ENCODE measurements at places on chromosomes 1 and 21.
A peak's percentile ranks its signal among the peaks of the same experiment; 100 is the strongest.

- H3K4me1 ChIP-seq = peaks cover 21% of the 10 kb centered on the region
- H3K36me3 ChIP-seq = no peaks in the 10 kb centered on the region
- H3K27me3 ChIP-seq = no peaks in the 10 kb centered on the region
- H3K27ac ChIP-seq = no peak overlapping the region
Observed at GRCh38 chr1:193068013-193068412, 8.6 kb downstream of the RO60 start.

DNA sequence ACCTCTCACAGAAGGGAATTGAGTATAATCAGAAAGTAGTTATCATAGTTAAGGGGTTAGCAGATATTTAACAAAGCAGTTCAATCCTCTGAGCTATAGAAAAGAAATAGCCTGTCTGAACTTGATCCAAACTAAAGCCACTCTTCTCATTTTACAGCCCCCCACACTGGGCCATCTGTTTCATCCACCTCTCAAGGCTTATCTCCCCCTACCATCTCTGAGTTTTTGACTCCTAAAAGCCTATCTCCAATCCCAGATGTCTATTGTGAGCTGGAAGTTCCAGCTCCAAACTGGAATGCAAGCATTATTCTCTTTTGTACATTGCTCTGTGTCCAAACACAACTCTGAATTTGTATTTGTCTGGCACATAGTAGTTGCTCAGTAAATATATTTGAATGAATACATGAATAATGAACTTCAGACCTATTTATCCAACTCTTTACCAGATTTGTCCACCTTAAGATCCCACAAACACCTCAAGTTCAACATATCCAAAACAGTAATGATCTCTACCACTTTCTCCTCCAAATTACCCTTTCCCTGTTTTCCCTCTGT is 98.1 kb downstream of the PLPP3 start:
- H3K27ac ChIP-seq = no peak overlapping the region
- H3K4me1 ChIP-seq = no peaks in the 10 kb centered on the region

DNA sequence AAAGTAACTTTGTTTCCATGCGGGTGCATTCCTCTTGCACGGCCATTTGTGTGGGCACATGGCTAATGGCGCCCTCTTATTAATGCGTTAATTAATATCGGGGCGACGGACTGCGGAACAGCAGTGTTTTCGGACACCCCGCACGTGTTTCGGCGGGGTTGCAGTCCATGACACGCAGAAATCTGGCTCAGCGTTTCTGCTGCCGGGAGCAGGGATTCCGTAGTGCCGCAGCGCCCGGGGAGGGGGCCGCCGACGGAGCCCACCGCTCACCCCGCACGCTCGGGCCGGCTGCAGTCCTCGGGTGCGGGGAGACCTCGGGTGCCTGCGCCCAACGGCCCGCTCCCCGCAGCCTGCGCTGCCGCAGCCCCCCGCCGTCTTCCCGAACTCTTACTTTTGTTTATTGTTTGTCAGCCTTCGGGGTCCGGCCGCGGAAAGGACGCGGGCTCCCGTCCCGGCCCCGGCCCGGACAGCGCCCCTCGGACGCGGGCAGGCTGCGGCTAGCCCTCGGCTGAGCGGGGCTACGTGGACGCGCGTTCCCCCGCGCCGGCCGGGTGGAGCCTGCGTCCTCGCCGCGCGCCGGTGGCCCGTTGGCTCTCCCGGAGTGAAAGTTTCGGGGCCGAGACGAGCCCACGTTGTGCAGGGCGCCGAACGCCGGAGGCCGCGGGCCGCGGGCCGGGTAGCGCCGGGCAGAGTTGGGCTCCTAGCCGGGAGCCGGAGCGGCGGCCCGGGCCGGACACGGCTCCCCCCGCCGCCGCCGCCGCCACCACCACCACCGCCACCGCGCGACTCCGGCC is 849 bp downstream of the NFIA start:
- no peak for DNase-seq
- H3K4me3 ChIP-seq = peak overlapping the region; percentile 76
- peaks cover 59% of the 10 kb centered on the region for H3K4me1 ChIP-seq
- no peaks in the 10 kb centered on the region for H3K36me3 ChIP-seq

- peaks cover 4% of the 10 kb centered on the region for H3K27me3 ChIP-seq
- no peaks in the 10 kb centered on the region for H3K36me3 ChIP-seq
- H3K27ac ChIP-seq = no peak overlapping the region
- no peaks in the 10 kb centered on the region for H3K4me1 ChIP-seq
Observed at GRCh38 chr1:5297886-5298239, 643.5 kb downstream of the AJAP1 start.

DNA sequence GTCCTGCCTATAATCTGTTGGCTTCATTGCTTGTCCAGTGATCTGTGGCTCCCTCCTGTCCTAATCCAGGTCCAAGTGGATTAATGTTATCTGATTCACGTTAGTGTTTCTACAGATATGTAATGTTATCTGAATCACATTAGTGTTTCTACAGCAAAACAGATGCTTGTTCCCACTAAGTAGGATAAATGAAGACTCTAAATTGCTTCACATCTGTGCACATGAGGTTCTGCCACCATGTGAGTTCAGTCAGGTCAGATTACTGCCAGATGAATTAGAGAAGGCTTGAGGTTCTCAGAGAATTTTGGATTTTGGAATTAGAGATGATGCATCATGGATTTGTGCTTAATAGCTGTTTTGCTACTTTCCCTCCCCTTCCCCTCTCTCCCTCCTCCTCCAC is 13.2 kb downstream of the DISC1 start:
- no peaks in the 10 kb centered on the region for H3K36me3 ChIP-seq
- H3K27ac ChIP-seq = no peak overlapping the region
- no peak overlapping the region for H3K4me3 ChIP-seq
- H3K27me3 ChIP-seq = no peaks in the 10 kb centered on the region

- no peak overlapping the region for H3K4me3 ChIP-seq
- no peaks in the 10 kb centered on the region for H3K36me3 ChIP-seq
- no peak overlapping the region for H3K27ac ChIP-seq
- H3K27me3 ChIP-seq = no peaks in the 10 kb centered on the region
- no peak for DNase-seq
Observed at GRCh38 chr1:45730075-45730779, 20.2 kb downstream of the IPP start.

- no peak for DNase-seq
- no peak overlapping the region for H3K4me3 ChIP-seq
- no peak overlapping the region for H3K27ac ChIP-seq
- peaks cover 3% of the 10 kb centered on the region for H3K4me1 ChIP-seq
- no peaks in the 10 kb centered on the region for H3K27me3 ChIP-seq
Observed at GRCh38 chr1:169024800-169025271, 81.7 kb upstream of the ATP1B1 start.

Data from gastrocnemius medialis (tissue), 4 donors.